Renal cortex interstitium (tissue), 15 donors: ENCODE measurements at places on chromosomes 2 and 18. TPM values are rescaled to one million over a fixed set of nuclear protein-coding genes. Genes with fewer than 3 reads are reported as not detected.
A peak's percentile ranks its signal among the peaks of the same experiment; 100 is the strongest.

The LYPD6 gene
- polyA plus RNA-seq = 15.9 TPM

DNA sequence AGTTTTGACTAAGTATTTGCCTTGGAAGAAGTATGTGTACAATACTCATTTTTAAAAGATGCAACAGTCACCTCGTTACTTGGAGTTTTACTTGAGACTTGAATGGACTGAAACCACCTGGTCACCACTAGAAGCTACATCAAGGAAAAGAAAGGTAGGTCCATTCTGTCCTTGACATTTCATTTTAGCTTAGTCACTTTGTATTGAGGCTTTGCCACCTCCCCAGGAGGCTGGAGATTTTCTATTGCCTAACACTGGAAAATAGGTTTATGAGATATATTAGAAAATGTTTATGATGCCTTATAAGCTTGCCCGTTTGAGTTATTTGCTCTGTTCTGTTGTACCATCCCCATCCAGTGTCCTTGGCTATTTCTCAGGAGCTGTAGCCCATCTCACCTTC is 107.9 kb upstream of the ETAA1 start:
- no peak for DNase-seq

- DNase-seq = no peak
Observed at GRCh38 chr2:37874470-37874869, 50.6 kb upstream of the RMDN2 start.

DNA sequence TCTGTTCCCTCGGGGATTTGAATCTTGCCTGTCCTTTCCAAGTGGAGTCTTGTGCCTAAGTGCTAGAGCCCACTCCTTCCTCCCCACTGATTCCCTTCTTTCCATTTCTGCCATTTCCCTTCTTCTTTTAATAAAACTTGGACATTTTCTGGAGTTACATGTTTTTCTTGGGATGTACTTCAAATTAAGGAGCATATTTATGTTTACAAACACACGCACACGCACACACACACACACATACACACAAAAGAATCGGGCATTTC is 154.2 kb downstream of the TGIF1 start:
- DNase-seq = no peak

DNA sequence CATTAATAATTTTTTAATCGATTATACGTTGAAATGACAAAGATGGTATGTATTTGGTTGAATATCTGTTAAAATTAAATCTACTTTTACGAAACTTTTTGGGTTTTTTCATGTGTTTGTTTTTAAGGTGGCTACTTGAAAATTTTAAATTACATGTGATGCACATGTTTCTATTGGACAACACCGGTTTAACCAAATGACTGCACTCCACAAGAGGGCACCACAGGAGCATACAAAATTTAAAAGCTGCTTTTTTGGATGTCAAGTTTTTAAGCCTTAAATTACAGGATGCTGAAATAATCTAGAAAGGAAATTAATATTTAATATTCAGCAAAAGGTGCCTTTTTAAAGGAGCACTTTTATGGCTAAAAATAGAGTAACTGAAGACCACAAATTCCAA is 98.7 kb downstream of the ACVR1 start:
- DNase-seq = peak; percentile 13

The CD28 gene
- 2.5 TPM for polyA plus RNA-seq

DNA sequence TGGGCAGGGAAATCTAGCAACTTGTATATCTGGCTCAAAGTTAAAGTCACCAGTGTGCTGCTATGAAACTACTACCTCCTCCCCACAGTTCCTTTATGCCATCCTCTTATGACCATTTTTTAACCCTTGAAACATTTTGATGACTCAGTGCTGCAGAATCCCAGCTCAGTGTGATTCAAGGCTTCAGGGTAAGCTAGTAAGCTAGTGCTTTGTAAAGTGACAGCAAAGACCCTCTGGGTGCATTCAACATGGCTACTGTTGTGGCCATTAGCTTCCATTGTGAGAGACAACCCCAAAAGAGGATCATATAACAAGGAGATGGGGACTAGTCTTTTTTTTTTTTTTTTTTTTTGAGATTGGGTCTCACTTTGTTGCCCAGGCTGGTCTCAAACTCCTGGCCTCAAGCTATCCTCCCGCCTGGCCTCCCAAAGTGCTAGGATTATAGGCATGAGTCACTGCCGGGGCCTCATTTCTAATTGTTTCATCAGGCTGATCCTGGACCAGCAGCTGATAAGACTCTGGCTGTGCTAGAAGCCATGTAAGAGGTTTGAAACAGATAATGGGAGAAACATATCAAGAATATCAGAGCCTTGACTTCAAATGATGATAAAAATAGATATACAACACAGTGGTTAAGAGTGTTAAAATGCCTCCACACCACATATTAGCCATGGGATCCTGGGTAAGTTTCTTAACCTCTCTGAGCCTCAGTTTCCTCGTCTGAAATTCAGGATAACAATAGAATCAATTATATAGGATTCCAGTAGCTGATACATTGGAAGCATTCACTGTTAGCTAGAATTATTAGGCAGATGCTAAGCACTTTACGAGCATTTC is 65.7 kb upstream of the RTN4 start:
- no peak for DNase-seq
